ENCODE measurements at places on chromosomes 2 and 18.

DNA sequence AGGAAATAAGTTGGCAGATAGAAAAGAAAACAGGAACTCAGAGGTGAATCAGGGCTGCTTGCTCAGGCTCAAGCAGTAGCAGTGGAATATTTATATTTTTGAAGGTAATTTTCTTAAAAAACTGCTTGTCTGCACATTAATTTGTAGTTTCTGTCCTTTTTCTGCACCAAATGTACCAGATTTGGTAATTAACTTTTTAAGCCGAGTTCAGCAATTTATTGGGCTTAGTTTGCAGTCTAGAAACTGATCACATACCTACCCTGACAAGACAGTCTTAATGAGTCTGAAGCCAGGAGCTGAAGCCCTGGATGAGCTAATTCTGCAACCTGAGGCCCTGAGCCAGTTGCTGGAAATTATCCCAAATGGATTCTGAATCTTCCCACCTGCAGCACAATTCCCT lies 647.0 kb downstream of the TDRD15 start:
- no peak for DNase-seq

DNA sequence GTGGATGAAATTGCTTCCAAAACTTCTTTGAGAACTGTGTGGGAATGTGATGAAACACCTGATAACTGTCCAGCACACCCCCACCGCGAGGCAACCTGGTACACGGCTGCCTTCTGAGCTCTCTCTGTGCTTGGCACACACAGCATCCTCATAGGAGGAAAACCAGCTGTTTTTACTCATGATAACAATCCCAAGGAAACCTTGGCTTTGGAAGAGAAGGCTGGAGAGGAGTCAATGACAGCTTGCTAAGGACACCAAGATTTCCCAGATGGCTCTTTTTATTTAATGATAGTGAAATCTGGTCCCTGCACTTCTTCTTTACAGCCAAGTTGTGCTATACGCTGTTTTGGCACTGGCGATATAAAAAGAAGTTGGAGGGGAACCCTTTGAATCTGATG lies 232.5 kb upstream of the FN1 start:
- peak; percentile 36 for DNase-seq

DNA sequence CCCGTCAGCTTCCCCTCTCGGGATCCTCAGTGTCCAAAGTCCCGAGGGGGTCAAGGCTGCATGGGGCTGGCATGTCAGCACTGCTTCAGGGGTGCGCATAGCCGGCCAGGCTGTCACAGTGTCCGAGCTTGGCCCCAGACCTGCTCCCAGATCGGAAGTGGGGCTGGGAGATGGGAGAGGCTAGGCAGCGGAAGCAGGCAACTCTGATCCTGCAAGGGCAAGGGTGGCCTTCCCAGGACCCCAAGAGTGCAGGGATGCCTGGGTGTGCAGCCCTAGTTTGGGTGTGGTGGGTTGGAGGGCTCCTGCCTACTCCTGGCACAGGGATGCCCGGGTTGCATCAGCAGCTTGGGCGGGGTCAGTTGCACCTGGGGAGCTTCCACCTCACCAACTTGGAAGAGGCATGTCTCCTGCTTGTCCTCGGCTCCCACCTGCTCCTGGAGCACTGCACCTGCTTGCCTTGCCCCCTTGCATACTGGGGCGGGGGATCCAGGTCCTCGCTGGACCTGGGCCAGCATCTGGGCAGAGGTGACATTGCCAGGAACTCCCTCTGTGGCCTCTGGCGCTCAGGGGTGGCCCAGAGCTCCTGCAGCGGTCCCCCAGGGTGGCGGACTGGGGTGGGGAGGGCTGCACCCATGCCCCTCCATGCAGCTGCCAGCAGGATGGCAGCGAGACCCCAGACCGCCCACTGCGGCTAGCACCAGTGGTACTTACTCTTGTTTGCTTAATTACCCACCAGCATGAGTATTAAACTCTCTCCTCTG lies 41.3 kb downstream of the CBLN2 start:
- no peak for DNase-seq

DNA sequence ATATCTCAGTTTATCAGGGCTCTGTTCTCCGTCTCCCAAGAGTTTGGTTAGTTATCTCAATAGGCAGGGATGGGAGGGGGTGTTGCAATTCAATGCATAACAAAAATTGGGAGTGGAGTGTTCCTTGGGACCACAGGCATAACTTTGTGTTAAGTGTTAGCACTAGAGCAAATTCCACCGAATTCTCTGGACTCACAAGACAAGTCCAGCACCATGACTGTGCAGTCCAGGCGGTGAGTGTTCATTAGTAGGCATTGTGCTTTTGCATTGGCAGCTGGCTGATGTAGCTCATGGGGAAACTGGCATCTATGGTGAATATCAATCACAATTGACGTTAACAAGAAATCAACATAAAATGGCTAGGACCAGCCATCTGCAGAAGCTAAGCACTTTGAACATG lies 79.0 kb upstream of the CABLES1 start:
- DNase-seq = no peak

DNA sequence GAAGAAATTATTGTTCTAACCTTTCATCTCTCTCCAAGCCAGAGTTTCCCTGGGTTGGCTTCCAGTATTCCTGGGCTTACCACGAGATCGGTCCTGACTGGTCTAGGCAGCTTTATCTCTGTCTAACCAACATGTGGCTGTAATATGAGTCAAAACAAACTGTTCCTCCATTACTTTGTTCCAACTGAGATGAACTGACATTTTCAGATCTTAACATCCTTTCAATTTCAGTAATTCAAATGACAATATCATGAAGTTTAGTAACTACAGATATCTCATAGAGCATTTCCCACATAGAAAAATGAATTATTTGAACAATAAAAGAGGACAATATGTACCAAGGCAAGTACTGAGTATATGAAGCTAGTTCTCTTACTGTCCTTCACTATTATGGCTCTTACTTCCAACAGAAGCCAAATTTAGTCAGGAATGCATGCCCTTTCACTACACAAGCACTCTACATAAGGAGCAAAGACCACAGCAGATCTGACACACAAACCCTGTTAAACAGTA lies 15.5 kb downstream of the SLC25A12 start:
- DNase-seq = peak; percentile 67

GRCh38 chr2:98576666-98577312 lies 31.5 kb downstream of the COA5 start:
- DNase-seq = no peak

DNA sequence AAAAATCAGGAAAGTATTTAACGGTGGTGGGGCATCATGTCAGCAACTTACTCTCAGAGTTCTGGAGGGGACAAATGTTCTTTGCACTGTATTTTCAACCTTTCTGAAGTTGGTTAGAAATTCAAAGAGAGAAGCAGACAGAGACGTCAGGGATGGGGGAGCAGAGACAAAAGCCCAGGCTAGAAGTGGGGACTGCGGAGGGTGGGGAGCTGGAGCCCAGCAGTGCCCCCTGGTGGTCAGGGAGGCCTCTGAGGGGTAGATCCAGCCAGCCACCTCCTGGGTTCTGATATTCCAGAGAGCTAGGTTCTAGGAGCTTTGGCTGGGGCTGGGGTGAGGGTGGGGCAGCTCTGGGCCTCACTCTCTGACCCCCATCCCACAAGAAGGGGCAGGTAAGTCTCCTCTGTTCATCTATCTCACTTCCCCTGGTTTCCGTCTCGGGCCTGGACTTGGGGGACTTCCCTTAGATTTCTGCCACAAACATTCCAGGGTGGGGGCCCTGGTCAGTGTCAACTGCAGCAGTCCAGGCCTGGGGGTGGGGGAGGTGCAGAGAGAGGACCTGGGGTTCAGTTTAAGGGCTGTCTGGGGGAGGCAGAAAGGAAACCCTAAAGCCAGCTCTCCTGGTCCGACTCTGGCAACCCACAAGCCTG lies 8.9 kb downstream of the TNS1 start:
- peak; percentile 47 for DNase-seq

DNA sequence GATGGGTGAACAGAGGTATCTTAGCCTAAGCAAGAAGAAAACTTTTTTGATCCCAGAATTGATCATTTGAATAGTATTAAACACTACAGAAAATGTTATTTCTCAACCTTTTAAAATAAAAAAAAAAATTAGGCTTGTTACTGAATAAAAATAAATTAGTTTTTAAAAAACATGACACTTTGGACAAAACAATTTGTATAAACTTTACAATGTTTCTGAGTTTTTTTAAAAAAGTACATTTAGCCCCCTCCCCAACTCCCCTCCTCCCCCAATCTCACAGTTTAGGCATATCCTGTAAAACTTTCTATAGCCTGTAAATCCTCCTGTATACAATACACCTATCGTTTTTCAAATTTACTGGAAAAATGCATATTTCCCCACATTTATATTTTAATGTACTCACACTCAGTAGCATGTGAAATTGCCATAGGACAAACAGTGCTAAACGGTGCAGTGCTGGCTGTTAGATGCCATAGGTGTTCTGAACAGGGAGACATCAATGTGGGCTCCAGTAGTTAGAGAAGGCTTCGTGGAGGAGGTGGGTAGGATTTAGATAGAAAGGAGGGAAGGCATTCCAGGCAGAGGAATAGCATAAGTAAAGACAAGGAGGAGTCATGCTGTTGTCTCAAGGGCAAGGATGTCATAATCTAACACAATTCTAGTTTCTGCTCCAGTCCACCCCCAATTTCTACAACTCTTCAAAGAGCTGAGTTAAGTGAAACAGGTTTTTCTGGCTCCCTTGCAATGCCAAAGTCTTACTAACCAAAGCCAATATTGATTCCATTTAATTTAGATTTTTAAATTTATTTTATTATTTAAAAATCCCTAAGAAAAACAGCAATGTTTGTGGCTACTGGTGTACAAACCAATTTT lies 50.9 kb downstream of the SP3 start:
- no peak for DNase-seq

GRCh38 chr2:28287256-28287915 lies 105.3 kb upstream of the FOSL2 start:
- DNase-seq = peak; percentile 41

DNA sequence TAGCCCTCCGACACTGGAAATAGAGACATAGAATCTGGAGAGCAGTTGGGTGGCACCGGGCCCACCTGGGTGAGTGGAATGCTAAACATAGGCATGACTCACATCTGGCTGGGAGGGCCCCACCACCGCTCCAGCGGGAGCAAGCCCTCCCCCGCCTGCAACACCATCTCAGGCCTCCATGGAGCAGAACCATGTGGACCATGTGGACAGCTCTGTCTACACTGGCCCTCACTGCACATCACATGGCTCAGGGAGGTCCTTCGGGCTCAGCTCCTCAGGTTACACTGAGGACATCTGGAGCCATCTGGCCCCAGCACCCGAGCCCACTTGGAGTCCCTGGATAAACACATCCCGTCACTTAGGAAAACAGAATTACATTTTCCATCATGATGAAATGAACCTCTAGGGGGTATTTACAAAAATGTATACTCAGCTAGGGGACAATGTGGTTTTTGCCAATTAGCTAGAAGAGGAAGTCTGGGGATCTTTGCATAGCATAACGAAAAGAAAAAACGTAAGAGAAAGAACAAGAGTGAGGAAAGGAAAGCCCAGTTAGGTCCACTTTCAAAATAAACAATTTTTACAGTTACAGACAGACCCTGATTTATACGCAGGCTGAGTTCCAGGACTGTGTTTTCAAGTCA lies 30.7 kb upstream of the MLPH start:
- peak; percentile 84 for DNase-seq

DNA sequence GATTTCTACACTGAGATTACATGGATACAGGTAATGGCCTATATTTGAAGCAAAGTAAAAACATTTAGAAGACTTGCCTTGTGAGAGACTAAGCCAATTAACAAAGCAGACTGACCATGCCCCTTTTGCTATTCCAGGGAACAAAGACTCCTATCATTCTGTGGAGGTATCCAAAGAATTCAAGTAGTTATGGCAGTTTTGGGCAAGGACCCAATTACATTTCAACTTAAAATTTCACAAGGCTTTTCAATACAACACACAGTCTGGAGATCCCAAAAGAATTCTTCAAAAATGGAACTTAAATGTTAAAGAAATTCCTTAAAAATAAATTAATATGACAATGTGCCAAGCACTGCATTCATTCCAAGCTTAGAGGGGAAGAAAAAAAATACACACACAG lies 109.2 kb upstream of the CHRNA1 start:
- DNase-seq = peak; percentile 84

DNA sequence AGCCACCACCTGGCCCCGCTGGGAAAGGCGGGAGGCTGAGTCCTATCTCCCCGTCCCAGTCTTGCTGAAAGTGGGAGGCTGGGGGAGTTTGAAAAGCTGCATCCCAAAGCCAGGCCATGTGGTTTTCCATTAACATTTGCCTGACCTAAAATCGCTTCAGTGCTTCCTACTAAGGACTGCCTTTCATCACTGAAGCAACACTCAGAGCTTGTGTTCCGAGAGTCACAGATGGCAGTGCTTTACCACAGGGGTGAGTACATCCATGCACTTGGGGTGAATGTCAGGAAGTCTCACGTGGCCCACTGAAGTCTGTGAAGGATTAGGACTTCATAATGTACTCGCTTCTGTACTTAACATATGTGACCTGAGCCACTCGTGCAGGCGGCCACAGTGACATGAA lies 43.3 kb downstream of the PXDN start:
- DNase-seq = no peak

GRCh38 chr2:2873450-2873811 lies 504.2 kb downstream of the EIPR1 start:
- DNase-seq = no peak

GRCh38 chr2:60553495-60554073 lies at the start of gene BCL11A:
Gene BCL11A, minus strand, starts transcription at chr2:60553654. Its CDS starts 384 bp downstream, at chr2:60553270.
- DNase-seq = peak; percentile 96

GRCh38 chr18:46899274-46899948 lies 17.9 kb downstream of the PIAS2 start:
- DNase-seq = no peak

DNA sequence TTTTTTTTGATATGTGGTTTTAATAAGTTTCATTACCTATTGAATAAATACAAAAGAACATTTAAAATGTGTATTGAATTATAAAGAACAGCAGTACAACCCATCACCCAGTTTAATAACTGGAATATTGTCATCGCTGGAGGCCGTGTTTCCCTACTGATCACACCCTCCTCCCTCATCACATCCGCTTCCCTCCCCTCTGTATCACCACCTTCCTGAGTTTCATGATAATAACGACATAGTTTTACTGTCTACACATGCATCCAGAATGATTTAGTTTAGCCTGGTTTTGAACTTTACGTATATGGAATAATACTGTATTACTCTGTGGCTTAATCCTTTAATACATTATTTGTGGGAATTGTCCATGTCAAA lies 2.1 kb downstream of the SERPINB8 start:
- no peak for DNase-seq

DNA sequence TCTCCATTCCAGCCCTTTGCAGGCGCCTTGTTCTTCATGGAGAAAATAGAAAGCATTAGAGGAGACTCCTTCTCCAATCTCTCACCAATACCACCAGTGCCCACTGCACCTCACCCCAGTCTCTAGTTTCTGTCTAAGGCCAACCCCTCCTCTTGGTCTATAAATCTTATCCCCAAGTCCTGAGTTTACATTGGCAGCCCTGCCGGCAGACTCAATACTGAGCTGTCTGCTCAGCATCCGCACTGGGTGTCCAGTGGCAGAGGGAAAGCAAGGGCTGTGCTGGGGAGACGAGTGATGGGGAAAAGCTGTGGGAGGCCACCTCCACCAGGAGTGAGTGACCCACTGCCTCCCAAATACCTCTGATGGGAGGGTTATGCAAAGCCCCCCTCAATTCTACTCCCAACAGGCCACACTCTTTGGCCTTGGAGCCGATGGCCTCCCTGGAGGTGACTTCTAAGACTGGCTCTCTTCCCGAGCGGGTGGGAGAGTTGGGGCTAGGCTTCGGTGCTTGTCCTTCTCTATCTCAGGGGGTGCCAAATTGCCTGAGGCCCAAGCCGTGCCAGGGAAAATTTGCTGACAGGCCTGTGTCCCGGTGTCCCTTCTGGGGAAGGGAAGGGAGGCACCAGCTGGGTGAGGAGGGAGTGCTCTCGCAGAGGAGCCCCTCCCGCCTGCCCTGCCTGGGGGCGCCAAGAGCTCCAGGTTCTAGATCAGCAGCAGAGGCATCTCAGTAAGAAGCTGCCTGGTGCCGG lies 165.2 kb upstream of the MSH6 start:
- no peak for DNase-seq

Measured in fibroblast of upper back skin (primary cell).